ENCODE measurements at places on chromosomes 7 and 10. TPM values are rescaled to one million over a fixed set of nuclear protein-coding genes. Genes with fewer than 3 reads are reported as not detected.
A peak's percentile ranks its signal among the peaks of the same experiment; 100 is the strongest.

SEMA3A gene
- 17.9 TPM for total RNA-seq

ICA1 gene
- 27.9 TPM for total RNA-seq

PRF1 gene
- 2.7 TPM for total RNA-seq

COX19 gene
- 28.2 TPM for total RNA-seq

NPSR1 gene
- not detected for total RNA-seq

ANXA8 gene
- not detected for total RNA-seq

MEOX2 gene
- total RNA-seq: 12.2 TPM

PURB gene
- 47.4 TPM for total RNA-seq

ZNF12 gene
- total RNA-seq: 32.2 TPM

- DNase-seq: peak; percentile 90
- peak overlapping the region; percentile 59 for H3K4me3 ChIP-seq
- H3K36me3 ChIP-seq: no peaks in the 10 kb centered on the region
- H3K27me3 ChIP-seq: no peaks in the 10 kb centered on the region
- H3K4me1 ChIP-seq: peaks cover 39% of the 10 kb centered on the region
- H3K27ac ChIP-seq: peak overlapping the region; percentile 96
Observed at GRCh38 chr10:102644646-102645387, 538 bp downstream of the TRIM8 start.

DNA sequence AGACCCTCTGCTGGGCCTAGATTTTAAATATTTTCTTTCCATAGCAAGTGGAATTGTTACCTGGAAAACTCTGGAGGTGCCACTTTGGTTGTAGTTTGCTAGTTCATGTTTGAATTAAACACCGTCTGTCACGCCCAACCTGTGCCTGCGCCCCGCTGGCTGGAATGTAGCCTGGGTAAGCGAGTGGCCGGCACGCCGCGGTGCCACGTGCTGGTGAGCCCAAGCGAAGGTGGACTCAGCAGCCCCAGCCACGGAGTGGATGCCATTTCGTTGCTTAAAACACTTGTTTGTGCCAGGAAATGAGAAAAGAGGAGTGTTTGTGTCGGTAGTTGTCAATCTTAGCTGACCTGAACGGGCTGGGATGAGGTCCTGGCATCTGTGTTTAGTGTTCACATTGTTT, 2.7 kb downstream of the GET4 start:
- H3K36me3 ChIP-seq: no peaks in the 10 kb centered on the region
- H3K27ac ChIP-seq: no peak overlapping the region
- no peaks in the 10 kb centered on the region for H3K27me3 ChIP-seq
- no peak for DNase-seq

- H3K4me3 ChIP-seq: no peak overlapping the region
- H3K27ac ChIP-seq: no peak overlapping the region
- H3K27me3 ChIP-seq: no peaks in the 10 kb centered on the region
- peaks cover 14% of the 10 kb centered on the region for H3K4me1 ChIP-seq
Observed at GRCh38 chr10:116779076-116779687, 36.8 kb upstream of the HSPA12A start.

- no peaks in the 10 kb centered on the region for H3K27me3 ChIP-seq
- no peak overlapping the region for H3K4me3 ChIP-seq
- H3K27ac ChIP-seq: no peak overlapping the region
- H3K36me3 ChIP-seq: no peaks in the 10 kb centered on the region
- H3K4me1 ChIP-seq: no peaks in the 10 kb centered on the region
Observed at GRCh38 chr7:48454750-48455192, 283.5 kb downstream of the ABCA13 start.

DNA sequence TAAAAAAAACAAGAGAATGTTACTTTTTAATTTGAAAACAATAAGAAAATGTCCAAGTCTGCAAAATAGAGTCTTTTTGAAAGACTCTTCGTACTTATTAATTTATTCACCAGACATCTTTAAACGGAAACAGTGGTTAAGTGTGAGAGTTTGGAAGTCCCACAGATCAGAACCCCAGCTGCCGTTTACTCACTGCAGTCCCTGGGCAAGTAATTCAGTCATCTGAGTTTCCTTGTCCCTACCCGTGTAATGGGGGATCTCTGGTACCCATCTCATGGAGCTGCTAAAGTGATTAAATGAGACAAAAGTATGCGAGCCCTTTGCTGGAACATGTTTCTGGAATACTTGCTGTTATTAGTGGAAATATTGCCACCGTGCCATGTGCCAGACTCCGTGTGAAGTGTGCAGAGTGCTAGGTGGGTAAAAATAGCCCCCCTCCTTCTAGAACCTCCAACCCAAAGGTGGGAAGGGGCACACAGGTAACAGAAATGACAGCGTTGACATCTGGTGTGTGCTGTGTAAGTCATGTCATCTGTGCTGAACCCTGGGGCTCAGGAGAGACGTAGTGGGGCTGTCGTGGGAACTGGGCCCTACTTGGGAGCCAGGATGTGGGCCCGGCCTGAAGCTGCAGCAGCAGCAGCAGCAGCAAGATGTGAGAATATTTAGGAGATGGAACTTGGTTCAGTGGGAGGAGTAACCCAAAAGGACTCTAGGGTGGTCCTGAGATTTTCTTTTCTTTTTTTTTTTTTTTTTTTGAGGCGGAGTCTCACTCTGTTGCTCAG, 140.5 kb downstream of the CUX1 start:
- no peak overlapping the region for H3K27ac ChIP-seq
- no peak overlapping the region for H3K4me3 ChIP-seq
- H3K36me3 ChIP-seq: no peaks in the 10 kb centered on the region
- no peaks in the 10 kb centered on the region for H3K4me1 ChIP-seq

DNA sequence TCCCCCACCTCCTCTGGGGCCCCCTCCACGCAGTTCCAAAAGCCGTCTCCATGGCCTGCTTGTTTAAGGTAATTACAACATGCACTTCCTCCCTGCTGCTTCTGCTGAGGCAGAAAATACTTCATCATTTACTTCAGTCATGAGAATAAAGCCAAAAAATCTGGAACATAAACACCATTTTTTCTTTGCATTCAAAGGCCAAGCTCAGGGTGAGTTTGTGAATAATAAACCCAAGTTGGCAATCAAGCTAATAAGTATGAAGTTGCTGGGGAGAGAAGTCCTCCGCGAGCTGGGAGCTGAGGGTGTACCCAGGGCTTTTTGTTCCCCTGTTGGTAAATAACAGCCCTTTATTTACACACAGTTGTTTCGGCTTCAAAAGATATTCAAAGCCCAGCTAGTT, 70.5 kb downstream of the FAM204A start:
- no peaks in the 10 kb centered on the region for H3K4me1 ChIP-seq
- no peaks in the 10 kb centered on the region for H3K36me3 ChIP-seq
- no peak for DNase-seq
- no peak overlapping the region for H3K27ac ChIP-seq
- no peak overlapping the region for H3K4me3 ChIP-seq

DNA sequence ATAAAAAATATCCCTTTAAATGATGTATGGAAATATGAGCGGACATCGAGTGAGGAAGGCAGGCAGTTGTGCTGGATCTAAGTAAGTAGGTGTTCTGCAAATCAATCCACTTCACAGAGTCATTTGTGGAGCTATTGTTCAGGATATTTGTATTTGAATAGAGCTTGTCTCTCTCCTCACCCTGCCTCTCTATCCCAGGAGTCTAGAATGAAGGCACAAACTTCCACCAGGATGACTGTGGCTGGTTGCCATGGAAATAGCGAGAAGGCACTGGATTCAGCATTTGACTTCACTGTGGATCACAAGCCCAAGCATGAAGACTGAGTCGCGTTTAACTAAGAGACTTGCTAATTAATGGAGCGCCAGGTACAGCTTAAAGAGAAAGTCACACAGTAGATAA, 53.2 kb downstream of the NPY start:
- H3K27me3 ChIP-seq: no peaks in the 10 kb centered on the region

GRCh38 chr7:69736126-69736810, 138.0 kb downstream of the AUTS2 start:
- no peak for DNase-seq
- H3K4me1 ChIP-seq: no peaks in the 10 kb centered on the region
- H3K27me3 ChIP-seq: no peaks in the 10 kb centered on the region
- no peak overlapping the region for H3K4me3 ChIP-seq
- H3K36me3 ChIP-seq: no peaks in the 10 kb centered on the region
- no peak overlapping the region for H3K27ac ChIP-seq

DNA sequence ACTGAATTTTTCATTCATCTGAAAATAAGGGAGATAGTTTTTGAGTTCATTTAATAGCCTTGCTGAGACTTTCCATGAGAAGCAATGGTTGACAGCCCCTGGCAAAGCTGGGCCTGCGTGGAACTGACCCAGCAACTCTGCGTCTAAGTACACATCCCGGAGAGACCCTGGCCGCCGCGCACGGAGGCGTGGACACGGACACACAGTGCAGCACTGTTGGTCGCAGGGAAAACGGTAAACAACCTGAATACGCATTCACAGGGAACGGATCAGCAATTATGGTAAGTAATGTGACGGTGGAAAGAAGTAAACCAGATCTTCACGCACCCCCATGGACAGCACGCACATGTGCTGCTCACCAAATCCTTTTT, 28.2 kb downstream of the GNA12 start:
- H3K4me3 ChIP-seq: no peak overlapping the region
- peaks cover 23% of the 10 kb centered on the region for H3K4me1 ChIP-seq
- no peak overlapping the region for H3K27ac ChIP-seq
- DNase-seq: no peak
- H3K27me3 ChIP-seq: no peaks in the 10 kb centered on the region

DNA sequence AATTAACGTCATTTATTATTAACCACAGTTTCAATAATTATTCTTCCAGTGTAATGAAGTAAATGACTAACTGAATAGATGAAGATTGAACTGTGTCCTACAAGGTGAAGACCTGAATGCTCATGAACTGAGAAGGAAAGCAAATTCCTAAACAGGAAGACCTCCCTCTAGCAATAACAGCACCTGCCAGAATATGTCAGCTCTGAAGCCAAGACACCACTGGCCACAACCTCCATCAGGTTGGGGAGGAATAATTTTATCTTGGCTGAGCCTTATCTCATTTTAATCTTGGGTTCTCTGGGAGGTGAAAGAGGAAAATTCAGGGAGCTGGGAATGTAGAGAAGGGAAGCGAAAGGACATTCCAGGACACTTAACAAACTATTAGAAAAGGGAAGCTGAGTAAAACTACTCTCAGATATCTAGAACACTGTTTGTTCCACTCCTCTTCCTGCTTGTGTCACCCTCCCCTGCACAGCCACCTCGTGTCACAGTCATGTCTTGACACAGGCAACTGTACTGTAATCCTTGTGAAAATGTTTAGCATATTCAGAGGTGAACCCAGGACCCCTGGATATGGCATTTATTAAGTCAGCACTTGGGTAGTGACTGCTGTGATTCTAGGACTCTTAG, 4.6 kb upstream of the SLC13A1 start:
- H3K36me3 ChIP-seq: no peaks in the 10 kb centered on the region
- H3K4me3 ChIP-seq: no peak overlapping the region
- H3K27ac ChIP-seq: no peak overlapping the region
- no peak for DNase-seq
- no peaks in the 10 kb centered on the region for H3K4me1 ChIP-seq

GRCh38 chr7:139068544-139069399, 32.9 kb upstream of the ZC3HAV1L start:
- no peaks in the 10 kb centered on the region for H3K27me3 ChIP-seq
- H3K4me3 ChIP-seq: no peak overlapping the region
- no peak overlapping the region for H3K27ac ChIP-seq
- no peaks in the 10 kb centered on the region for H3K4me1 ChIP-seq
- no peak for DNase-seq

- DNase-seq: no peak
- no peak overlapping the region for H3K4me3 ChIP-seq
- H3K36me3 ChIP-seq: no peaks in the 10 kb centered on the region
- H3K27ac ChIP-seq: peak overlapping the region; percentile 21
- H3K4me1 ChIP-seq: peaks cover 8% of the 10 kb centered on the region
Observed at GRCh38 chr10:31864834-31865518, 63.7 kb downstream of the ARHGAP12 start.

GRCh38 chr10:71045936-71046335, 157.6 kb upstream of the PCBD1 start:
- H3K27me3 ChIP-seq: no peaks in the 10 kb centered on the region
- no peaks in the 10 kb centered on the region for H3K36me3 ChIP-seq
- no peak for DNase-seq

DNA sequence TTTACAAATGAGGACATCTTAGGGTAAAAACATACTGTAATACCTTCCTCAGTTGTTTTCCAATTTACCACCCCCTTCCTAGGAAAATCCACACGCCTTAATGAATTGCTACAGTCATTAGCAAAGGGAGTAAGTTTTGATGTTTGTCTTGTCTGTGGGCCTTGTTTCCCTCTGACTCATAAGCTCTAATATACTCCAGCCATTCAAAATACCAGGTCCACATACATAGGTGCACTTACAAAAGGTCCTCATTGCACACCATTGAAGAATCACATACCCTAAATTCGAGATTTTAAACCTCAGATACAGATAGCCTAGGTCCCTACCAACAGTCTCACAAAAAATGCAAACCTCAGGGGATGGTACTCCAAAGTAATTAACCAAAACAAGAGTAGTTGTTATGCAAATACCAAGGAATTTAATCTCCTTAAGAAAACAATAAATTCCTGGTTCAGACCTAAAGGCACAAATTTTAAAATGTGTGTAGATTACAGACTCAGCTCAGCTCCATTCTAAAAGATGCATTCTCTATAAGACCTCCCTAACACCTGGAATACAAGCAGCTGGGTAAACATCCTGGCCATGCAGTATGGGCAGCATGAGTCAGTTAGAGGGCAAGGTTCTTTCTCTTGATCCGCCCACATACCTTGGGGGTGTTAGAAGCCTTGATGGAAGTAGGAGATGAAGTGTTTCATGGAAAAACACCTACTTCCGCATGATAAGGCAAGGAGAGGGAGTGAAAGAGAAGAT, 3.0 kb upstream of the LIPK start:
- no peak overlapping the region for H3K4me3 ChIP-seq
- H3K27ac ChIP-seq: no peak overlapping the region
- no peaks in the 10 kb centered on the region for H3K36me3 ChIP-seq
- DNase-seq: no peak

GRCh38 chr10:15550950-15551349, 168.8 kb downstream of the ITGA8 start:
- no peak overlapping the region for H3K4me3 ChIP-seq
- no peaks in the 10 kb centered on the region for H3K27me3 ChIP-seq
- DNase-seq: no peak

- no peaks in the 10 kb centered on the region for H3K4me1 ChIP-seq
- no peak overlapping the region for H3K27ac ChIP-seq
Observed at GRCh38 chr10:83934062-83934461, 205.2 kb upstream of the GHITM start.

GRCh38 chr10:62050346-62050892, 148.9 kb downstream of the ARID5B start:
- H3K36me3 ChIP-seq: peaks cover 4% of the 10 kb centered on the region
- H3K27me3 ChIP-seq: no peaks in the 10 kb centered on the region
- no peak for DNase-seq
- H3K4me1 ChIP-seq: peaks cover 11% of the 10 kb centered on the region
- no peak overlapping the region for H3K4me3 ChIP-seq

DNA sequence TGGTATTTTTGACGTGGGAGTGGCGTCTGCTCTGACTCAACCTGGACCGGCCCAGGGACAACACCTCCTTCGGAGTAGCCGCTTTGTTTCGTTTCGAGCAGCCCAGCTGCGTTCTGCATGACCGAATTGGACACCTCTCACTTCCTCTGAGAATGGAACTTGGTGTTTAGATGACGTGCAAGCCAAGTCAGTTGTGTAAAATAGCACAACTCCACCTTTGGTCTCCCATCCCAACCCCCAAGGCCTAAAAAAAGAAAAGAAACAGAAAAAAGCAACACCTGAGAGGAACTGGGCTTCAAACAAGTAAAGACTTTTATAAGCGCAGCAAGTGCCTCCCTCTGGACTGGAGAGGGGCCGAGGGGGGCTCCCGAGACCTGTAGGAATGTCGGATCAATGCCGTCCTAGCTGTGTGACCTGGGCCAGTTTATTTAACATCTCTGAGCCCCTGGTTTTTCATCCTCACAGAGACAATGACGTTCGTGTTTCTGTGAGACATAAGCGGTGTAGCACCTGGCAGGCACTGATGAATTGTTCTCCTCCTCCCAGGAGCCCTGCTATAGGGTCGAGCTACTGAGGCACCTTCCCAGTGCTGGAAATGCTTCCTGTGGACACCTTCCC, 52.0 kb upstream of the SMNDC1 start:
- no peaks in the 10 kb centered on the region for H3K27me3 ChIP-seq
- H3K4me1 ChIP-seq: peaks cover 10% of the 10 kb centered on the region
- DNase-seq: peak; percentile 94
- H3K36me3 ChIP-seq: no peaks in the 10 kb centered on the region
